ENCODE measurements at places on chromosomes 12 and 14.

GRCh38 chr14:77243853-77244252 lies 27.2 kb downstream of the NGB start:
- no peak for DNase-seq

GRCh38 chr12:26032719-26033241 lies 74.3 kb downstream of the RASSF8 start:
- no peak for DNase-seq

- peak; percentile 24 for DNase-seq
These were observed 36.3 kb upstream of the MAP3K9 start for GRCh38 chr14:70845601-70846000.

- DNase-seq = no peak
These were observed 32.3 kb downstream of the LRCOL1 start for GRCh38 chr12:132578118-132578517.

- no peak for DNase-seq
These were observed 243.2 kb downstream of the EGLN3 start for GRCh38 chr14:33707716-33708115.

- no peak for DNase-seq
These were observed 76.5 kb upstream of the CLMN start for GRCh38 chr14:95396221-95396620.

DNA sequence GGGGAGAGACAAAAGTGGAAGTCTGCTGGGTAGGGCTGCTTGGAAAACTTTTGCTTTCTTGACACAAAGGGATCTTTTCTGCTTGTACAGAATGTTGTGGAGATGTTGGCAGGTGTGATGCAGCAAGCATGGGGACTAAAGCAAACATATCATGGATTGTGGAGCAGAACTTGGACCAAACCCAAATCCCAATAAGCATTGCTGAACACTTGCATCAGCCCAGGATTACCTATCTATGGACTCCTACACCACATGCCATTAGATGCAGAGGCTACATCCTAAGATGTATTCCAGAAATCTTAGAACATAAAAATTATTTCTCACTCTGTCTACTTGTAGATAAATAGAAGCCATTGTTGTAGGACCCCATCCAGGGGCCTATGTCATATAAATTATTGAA lies 44.7 kb upstream of the RERG start:
- DNase-seq = no peak

GRCh38 chr12:55840581-55841351 lies 2.0 kb downstream of the MMP19 start:
- no peak for DNase-seq

- DNase-seq = no peak
These were observed 5.8 kb downstream of the CACNB3 start for GRCh38 chr12:48824112-48824511.

DNA sequence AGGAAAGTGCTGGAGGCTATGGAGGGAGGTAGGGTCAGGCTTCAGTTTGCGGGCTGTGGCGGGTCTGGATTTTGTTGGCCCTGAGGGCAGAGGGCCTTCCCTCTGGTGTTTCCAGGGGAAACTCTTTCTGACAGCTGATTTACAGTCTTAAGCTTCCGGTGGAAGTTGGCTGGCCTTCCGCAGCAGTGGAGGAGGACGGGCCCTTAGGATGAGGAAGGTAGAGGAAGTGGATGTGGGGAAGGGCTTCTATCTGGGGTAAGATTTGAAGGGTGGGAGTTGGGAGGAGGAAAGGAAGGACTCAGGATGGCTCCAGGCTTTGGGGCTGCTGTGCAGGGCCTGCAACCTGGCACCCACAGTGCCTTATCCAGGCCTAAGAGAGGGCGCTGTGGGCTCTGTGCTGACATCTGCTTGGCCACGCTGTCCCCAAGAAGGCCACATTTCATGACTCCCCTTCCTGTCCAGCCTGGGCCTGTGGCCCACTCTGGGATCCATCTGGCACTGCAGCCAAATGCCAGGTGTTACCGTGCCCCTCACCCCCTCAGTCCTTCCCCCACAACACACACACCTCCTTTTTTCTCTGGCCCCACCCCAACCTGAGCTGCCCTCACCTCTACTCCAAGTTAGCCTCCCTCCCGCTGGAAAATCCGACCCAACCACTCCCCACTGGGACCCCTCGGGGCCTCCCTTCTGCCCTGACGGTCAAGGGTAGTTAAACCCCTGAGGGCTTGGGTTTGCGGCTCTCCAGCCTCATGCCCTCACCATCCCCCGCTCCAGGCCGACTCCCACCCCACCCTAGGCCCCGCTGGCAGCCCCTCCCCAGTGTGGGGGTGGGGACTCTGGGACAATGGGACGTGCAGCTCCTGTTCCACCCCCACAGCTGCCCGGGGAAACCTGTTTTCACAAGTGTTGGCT lies 7.7 kb upstream of the PPP1R13B start:
- DNase-seq = no peak

DNA sequence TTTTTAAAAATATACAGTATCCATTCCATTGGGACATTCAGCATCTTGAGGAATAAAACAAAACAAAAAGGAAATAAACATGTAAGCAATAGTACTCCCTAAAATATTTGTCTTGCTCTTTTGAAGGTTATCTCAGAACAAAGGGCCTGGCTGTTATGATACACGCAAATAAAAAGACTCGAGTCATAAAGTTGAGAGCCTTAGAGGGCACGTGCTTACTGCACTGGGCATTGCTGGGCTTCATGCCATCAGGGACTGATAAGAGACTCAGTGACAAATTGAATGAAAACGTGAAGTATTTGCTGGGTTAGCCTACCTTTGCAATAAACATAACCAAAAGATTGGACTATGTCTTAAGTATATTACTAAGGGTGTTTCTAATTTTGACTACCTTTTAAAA lies 118.9 kb downstream of the SLC35F4 start:
- peak; percentile 20 for DNase-seq

DNA sequence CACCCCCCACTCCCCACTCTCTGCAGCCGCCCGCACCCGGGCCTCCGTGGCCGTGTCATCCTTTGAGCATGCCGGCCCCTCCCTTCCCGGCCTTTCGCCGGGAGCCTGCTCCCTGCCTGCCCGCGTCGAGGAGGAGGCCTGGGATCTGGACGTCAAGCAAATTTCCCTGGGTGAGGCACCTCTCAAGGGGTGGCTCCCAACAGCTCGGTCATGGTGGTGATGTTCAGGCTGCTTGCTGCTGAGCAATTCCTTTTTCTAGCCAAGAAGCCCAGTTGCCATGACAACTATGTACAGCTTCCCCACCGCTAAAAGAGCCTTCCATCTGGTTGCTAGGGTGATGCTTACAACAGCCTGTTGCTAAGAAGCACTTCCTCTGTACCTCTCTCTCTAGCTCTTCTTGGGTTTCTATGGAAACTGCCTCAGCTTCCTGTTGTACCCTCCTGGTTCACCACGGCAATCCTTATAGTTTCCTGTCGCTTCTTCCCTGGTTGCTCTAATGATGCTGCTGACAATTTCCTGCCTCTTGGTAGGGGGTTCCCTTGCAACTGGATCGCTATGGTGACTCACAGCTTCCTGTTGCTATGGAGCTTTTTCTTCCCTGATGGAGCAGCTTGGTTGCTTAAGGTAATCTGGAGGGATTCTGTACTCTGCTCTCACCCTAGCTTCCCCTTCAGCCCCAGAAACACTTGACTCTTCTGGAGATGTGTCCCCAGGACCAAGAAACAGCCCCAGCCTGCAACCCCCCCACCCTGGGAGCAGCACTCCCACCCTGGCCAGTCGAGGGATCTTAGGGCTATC lies 11.0 kb downstream of the ZNF219 start:
- DNase-seq = peak; percentile 82

- no peak for DNase-seq
These were observed 353.8 kb downstream of the AACS start for GRCh38 chr12:125418902-125419564.

GRCh38 chr12:64147011-64147631 lies 75.0 kb downstream of the KICS2 start:
- DNase-seq = peak; percentile 70

DNA sequence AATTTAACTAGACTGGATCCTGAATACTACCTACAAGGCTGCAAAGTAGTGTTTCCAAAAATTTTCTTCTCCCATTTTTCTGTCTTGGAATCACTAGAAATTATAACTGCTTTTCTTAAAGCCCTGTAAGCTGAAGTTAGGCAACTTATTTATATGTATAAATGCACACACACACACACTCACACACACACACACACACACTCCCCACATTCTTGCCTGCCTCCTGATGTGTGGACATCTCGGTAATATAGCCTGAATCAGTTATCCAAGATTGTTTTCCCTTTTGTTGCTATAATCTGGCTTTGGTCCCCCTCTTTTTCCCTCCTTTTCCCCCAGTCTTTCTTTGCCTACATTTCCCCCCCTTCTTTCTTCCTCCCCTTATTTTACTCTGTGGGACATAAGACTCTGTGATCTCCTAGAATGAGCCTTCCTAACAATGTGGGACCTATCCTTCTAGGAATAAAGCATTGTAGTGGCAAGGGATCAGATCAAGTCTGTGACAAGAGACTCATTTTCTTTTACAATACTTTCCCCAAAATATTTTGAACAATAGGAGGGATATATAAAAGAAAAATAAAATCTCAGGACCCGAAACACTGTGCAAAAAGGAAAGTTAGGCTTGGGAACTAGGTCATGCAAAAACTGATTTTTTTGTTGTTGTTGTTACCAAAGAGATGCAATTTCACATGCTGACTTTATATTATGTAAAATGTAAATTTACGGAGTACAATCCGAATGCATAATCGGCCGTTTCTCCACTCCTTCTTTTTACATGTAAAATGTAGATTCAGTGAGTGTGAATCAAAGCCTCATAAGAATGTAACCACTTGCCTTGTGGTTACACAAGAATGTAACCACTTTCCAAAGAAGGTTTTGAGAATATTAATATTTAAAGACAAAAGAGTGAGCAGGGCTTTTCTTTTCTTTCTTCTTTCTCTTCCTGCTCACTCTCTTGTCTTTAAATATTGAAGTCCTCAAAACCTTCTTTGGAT lies 26.3 kb upstream of the CD69 start:
- no peak for DNase-seq

GRCh38 chr12:105860561-105861207 lies 278.1 kb downstream of the NUAK1 start:
- DNase-seq = no peak

GRCh38 chr12:11958221-11959091 lies 112.3 kb upstream of the BCL2L14 start:
- peak; percentile 88 for DNase-seq

DNA sequence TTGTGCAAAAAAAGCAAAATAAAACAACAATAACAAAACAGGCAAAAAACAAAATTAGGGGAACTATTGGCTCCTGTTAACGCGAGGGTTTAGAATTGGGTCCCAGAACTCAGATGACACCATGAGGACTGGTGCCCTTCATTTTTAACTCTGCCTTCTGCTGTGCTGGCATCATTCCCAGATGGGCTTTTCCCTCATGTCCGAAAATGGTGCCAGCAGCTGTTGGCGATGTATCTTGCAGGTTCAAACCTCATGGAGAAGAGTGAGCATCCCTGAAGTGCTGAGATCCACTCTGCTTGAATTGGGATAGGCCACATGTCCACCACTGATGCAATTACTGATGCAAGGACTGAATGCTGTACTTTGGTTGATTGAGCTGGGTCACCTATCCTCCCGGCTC lies 61.1 kb downstream of the MYRFL start:
- no peak for DNase-seq

GRCh38 chr14:36582011-36582873 lies at the start of gene NKX2-8:
Gene NKX2-8, minus strand, starts transcription at chr14:36582614. Its CDS starts 225 bp downstream, at chr14:36582389.
- DNase-seq = no peak

- no peak for DNase-seq
These were observed 1590.5 kb upstream of the TMEM132C start for GRCh38 chr12:126676434-126676833.

GRCh38 chr12:38469715-38470114 lies 153.1 kb downstream of the ALG10B start:
- DNase-seq = no peak

DNA sequence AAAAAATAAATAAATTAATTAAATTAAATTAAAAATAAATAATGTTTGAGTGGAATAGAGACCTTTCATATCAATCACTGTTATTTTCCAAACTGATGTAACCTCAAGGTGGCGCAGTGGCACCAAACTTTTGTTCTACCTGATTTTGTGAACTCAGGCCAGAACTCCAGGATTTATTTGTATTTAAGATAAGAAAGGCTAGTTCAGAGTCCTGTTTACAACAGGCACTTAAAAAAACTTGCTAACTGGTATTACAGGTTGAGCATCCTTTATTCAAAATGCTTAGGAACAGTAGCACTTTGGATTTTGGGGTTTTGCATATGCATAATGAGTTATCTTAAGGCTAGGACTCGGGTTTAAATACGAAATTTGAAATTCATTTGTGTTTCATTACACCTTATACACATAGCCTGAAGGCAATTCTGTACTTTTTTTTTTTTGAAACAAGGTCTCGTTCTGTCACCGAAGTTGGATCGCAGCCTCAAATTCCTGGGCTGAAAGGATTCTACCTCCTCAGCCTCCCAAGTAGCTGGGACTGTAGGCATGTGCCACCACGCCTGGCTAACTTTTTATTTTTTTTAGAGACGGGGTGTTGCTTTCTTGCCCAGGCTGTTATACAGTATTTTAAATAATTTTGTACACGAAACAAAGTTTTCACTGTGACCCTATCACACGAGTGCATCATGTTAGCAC lies 32.4 kb downstream of the YY1 start:
- no peak for DNase-seq

DNA sequence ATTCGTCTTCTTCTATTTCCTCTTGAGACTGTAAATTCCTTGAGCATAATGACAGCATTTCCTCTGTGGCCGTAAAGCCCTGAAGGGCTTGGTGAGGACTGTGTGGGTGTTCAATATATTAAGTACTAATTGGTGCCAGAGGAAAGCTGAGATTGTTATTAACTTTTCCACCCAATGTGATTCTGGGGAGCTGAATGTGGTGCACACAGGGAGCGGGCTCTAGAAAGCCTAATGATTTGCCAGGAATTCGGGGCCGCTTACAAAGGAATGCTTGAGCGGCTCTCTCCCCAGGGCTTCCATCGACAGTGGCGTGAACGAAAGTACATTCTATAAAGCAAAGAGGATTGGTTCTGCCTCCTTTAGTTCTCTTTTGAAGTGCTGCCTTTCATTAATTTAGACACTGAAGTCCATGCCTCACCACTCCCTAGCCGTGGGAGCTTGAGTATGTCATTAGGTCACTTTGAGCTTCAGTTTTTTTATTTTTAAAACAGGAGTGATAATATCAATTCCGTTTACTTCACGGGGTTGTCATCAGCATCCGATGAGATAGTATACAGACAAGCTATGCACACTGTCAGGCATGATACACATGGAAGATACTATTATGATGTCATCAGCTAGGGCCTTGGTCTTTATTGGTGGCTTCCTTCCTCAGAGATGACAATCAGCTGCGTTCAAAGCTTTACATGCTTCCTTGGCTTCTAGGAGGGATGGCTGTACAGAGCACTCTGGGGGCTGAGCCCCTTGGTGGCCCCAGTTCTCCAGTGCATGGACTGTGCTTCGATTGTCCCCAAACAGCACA lies 11.0 kb upstream of the GSG1 start:
- no peak for DNase-seq

GRCh38 chr12:51820526-51821439 lies 27.7 kb downstream of the FIGNL2 start:
- DNase-seq = no peak

- no peak for DNase-seq
These were observed 8.1 kb downstream of the RTL1 start for GRCh38 chr14:100895411-100895810.

GRCh38 chr12:118034429-118035189 lies 18.1 kb downstream of the RFC5 start:
- DNase-seq = peak; percentile 26

GRCh38 chr14:96587823-96588385 lies 85.7 kb downstream of the PAPOLA start:
- DNase-seq = no peak
